Stimulated activated CD8-positive, alpha-beta memory T cell treated with anti-CD3 and anti-CD28 coated beads, Interleukin-7, amount 100 ng/mL, for 4 hours (primary cell): ENCODE measurements at places on chromosomes 5 and 9.

- DNase-seq, result no peak
These were observed 149.2 kb downstream of the SGCD start for GRCh38 chr5:156476158-156476551.

GRCh38 chr5:1322036-1322900 is 22.6 kb downstream of the CLPTM1L start:
- no peak for DNase-seq

DNA sequence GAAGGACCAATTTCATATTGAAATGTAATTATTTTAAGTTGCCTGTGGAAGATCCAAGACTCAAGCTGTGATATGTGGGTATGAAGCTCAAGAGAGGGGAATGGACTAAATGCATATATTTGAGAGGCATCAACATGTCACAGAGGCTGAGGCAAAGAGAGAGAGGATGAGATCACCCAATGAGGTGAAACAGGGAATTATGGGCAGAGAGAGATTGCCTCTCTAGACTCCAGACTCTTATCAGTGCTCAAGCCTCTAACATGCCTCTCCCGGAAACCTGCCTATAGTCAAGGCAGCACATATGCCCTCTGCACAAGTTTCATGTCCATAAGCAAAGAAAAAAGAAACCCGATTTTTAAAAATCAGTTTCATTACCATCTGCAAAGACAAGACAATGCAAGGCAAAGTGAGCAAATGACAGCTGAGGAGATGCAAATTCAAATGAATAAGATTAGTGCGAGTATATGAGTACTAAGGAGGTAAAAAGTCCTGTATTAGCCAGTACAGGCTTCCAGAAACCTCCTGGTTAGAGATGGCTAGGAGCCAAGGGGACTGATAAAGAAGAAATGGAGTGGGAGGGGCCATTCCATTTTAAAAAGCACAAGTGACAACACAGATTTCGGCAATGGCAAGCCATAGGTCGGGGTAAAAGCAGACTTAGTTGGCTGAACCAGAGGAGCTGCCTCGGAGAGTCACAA is 9.4 kb downstream of the APTX start:
- DNase-seq, result no peak

- no peak for DNase-seq
These were observed 311.8 kb downstream of the DNAH5 start for GRCh38 chr5:13632676-13633075.

- no peak for DNase-seq
These were observed 23.6 kb upstream of the TNFAIP8 start for GRCh38 chr5:119332208-119332607.

DNA sequence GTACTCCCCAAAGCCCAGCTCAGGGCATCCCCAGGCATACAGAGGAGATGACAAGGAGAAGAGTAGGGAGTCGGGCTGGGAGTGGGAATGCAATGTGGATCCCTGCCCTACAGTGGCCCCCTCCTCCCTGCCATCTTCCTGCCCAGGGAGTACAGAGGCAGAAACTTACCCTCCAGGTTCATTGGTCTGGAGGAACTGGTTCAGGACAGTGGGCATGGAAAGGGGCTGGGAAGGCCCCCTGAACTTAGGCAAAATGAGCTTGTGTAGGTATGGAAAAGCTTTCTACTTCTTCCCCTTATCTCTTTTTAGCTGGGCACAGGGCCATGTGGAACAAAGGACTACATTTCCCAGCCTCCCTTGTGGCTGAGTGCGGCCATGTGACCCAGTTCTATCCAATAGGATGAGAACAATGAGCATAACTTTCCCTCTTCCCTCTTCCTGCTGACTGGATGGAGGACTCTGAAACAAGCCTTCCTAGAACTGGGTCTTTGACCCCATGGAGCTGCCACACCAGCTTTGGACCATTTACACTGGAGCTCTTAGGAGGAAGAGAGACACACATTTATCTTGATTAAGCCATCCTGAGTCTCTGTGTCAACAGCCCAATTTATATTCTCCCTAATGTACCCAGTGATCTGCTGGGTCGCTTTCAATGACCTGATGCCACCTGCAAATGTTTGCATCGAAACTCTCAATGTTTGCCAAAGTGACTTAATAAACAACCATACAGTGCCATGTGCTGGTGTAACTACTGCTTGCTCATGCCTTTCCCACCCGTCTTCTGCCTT is 25.0 kb upstream of the HMCN2 start:
- no peak for DNase-seq
